ENCODE measurements at places on chromosomes 5 and 9.

DNA sequence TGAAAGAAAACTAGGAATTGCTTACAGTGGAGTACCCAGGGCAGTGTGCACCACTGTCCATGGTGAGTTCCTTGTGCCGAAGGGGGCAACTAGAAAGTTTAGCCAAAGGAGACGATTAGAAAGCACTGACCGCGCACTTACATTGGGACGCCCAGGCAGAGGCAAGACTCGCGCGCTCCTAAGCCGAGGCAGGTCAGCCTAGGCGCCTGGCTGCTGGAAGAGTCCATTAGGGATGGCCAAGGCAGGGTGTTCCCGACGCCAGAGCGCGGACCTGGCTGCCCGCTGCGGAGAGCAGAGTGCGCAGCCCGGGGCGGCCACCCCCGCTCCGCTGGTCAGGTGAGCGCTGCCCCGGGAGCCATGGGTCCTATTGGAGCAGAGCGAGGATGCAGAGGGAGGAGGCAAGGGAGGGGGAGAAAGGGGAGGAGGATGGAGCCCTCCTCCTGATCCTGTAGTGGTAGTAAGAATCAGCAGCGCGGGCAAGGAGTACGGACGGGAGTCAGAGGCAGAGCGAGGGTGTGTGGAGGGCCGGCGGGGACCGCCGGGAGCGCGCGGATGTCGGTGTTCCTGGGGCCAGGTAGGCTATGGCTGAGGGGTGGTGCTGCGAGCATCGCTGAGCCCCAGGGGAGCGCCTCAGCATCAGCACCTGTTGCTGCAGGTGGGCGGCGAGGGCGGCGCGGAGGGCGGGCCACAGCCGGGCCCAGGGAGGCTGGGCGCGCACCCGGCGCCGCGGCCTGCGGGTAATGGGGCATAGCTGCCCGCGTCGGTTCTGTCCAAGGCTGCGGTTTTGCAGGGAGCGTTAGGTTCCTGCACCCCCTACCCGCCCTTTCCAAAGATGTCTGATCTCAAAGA is at the start of gene ADGRV1:
Gene ADGRV1, plus strand, starts transcription at position 454 of the 849 bp plus-strand sequence. Its CDS starts 99 bp downstream, at position 553.
- DNase-seq = no peak

DNA sequence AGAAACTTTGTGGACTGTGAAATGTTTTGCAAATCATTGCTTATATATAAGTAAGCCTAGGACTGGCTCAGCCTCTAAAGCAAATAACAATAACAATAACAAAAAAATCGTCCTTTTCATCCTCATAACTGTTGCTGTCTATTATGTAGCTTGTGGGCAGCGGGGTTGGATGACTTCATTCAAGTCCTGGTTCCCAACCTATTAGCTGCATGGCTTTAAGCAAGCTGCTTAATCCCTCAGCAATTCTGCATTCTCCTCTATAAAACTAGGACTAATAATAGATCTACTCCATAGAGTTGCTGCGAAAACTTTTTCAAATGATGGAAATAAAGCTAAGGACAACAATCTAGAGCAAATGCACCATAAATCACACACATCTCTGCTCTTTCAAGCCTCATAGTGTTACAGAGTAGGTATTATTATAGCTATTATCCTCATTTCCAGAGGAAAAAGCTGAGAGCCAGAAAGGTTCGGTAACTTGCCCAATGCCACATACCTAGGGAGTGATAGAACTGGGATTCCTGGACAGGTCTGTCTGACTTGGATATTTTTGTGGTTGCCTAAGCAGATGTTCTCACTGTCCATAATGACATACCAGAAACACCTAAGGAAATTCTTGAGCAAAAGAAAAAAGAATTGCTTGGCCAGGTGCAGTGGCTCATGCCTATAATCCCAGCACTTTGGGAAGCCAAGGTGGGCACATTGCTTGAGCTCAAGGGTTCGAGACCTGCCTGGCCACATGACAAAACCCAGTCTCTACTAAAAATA is 98.8 kb upstream of the ADRA1B start:
- DNase-seq = no peak

GRCh38 chr5:147481874-147482705 is 27.8 kb downstream of the DPYSL3 start:
- DNase-seq = no peak

- no peak for DNase-seq
Observed at GRCh38 chr9:120931231-120932085, 4.9 kb upstream of the TRAF1 start.

DNA sequence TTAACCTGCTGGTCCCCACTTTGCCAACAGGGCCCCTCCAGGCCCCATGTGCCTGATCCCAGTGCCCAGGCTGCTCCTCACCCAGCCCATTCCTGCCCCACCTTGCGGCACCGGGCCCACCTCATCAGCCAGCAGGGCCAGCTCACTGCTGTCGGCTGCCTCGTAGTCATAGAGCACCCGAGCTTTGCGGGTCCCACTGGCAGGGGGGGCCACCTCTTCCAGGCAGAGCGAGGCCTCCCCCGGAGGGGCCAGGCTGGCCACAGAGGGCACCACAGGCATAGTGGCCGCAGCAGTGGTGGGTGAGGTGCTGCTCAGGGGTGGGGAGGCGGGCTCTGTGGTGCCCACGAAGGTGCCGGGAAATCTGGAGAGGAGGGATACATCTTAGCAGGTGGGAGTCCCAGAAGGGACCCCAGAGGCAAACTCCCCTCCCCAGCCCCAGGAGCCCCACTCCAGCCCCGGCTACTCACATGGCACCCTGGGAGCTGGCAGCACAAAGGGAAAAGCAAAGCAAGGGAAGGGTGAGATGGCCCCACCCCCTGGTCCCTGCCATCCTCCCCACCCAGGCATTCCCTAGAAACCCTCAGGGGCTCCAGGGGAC is 19.0 kb downstream of the SH3GLB2 start:
- DNase-seq = no peak

- no peak for DNase-seq
Observed at GRCh38 chr5:139690803-139691629, 42.9 kb downstream of the CXXC5 start.

DNA sequence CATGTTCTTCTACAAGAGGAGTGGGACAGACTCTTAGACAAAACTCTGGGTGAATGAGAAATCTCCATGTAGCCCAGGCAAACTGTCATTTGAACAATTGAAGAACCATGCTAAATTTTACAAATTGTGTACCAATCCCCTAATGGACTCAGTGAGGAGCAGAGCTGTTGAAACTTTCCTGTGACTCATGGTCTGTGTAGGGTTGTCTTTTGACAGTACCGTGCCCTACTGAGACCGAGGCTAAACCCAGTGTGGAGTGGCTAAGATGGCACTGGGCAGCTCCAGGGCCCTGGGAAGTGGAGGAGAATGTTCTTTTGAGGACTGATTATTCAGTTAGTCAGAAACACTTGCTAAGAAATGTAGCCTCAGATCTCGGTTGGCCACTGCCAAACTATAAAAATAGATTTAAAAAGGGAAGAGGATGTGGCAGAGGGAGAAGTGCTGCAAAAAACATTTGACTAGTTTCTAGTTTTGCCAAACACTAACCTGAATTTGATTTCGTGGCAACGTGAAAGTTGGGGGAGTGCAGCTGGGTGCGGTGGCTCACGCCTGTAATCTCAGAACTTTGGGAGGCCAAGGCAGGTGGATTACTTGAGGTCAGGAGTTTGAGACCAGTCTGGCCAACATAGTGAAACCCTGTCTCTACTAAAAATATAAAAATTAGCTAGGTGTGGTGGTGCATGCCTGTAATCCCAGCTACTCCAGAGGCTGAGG is 24.7 kb downstream of the POU4F3 start:
- DNase-seq = no peak

- DNase-seq = no peak
Observed at GRCh38 chr5:41834506-41834905, 35.7 kb downstream of the OXCT1 start.

DNA sequence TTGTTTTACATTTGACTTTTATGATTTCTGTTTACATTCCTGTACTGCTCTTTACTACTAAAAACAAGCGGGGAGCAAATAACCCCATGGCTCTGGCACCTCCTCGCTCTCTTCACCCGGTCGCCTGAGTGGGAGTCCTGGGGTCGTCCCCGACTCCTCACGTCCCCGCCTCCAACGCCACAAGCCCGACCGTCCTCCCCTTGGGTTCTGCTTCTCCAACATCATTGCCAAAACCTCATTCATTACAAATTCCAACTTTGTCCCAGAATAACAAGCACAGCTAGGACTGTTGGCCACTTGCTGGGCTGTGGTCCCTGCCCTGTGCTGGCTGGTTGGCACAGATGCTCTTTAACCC is 35.1 kb downstream of the MRPL36 start:
- no peak for DNase-seq

- DNase-seq = no peak
Observed at GRCh38 chr9:80326105-80326504, 754.3 kb downstream of the TLE4 start.

DNA sequence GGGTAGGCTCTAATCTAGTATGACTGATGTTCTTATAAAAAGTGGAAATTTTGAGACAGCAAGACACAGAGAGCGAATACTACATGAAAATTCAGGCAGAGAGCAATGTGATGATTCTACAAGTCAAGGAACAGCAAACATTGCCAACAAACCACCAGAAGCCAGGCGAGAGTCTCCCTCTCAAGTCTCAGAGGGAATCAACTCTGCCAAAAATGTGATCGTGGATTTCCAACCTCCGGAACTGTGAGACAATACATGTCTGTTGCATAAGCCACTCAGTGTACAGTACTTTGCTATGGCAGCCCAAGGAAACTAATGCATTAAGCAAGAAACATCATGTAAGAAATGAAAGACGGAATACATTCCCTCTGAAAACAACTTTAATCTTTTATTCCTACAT is 52.1 kb upstream of the CCNG1 start:
- DNase-seq = no peak

- DNase-seq = no peak
Observed at GRCh38 chr5:179176571-179177230, 116.5 kb downstream of the ZNF354C start.

GRCh38 chr5:123549256-123549904 is 37.4 kb downstream of the CSNK1G3 start:
- DNase-seq = peak; percentile 76

DNA sequence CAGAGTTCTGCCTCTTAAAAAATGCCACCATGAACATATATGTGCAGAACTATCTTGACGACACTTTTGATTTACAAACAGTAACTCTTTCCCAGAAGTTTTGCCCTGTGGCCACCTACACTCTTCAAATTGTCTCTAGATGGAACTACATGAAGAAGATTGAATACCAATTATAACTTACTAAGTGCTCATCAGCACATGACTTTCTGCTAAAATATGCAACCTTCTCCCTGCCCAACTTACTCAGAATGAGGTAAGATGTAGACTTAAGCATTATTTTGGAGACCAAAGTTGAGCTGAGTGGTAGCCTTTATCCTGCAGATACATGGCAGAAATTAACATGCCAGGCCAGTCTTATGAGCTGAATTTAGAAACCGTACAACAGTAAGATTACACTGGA is 105.4 kb downstream of the SEMA5A start:
- no peak for DNase-seq

DNA sequence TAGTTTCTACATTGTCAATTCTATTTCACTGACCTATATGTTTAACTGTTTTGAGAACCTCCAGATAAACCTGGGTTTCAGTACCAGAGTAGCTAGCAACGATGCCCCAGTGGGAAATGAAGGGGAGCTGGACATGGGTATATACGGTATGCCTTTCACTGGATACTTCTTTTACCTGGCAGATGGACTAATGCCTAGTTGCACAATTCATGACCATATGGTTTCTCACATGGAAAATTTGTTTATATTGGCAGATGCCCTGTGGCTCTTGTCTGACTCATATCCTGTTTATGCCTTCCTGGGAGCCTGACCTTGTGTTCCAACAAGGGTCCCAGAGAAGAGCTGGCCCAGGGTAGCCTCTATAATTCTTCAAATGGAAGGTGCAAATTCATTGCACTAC is 144.1 kb downstream of the MAT2B start:
- DNase-seq = no peak

- DNase-seq = no peak
Observed at GRCh38 chr9:91896513-91897121, 53.4 kb downstream of the ROR2 start.

DNA sequence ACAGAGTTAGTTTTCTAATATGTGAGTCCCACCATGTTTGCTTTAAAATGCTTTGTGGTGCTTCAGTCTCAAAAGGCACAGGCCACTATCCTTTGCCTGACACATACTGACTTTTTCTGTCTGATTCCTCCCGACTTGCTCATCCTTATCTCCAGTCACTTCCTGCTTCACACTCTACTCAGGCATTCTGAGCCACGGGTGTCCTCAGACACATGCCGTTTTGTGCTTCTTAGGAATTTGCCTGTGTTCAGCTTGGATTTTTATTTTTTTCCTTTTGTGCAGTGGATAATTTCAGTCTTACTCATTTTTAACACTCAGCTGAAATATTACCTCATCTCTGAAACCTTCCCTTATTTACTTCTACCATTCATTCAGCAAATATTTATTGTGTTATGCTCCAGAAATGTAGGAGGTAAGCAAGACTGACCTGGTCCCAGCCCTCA is 54.1 kb downstream of the MAN2A1 start:
- no peak for DNase-seq

DNA sequence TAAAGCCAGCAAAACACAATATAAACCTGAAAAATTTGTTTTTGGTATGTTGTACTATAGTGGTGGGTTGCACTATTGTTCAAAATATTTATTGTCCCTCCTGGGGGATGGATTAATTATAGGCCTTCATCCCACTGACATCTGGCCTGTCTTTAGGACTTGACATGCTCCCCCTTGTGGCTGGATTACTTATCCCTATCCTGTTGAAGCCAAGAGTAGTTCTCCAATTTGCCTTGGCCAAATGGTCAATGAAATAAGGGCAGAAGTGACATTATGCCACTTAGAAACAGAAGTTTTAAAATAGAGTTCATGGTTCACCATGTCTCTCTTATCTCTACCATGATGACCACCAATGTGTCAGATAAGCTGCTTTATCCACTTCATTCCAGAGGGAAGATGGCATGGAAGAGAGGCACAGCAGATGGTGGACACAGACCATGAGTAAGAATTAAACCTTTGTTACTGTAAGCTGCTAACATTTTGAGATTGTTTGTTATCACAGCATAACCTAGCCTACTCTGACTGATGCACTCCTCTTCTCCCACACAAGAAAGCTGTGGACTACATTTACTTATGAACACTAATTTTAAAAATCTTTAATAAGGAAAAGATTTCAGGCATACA is 29.2 kb upstream of the ARHGEF28 start:
- no peak for DNase-seq

- DNase-seq = no peak
Observed at GRCh38 chr5:115555084-115555633, 10.6 kb upstream of the FEM1C start.

DNA sequence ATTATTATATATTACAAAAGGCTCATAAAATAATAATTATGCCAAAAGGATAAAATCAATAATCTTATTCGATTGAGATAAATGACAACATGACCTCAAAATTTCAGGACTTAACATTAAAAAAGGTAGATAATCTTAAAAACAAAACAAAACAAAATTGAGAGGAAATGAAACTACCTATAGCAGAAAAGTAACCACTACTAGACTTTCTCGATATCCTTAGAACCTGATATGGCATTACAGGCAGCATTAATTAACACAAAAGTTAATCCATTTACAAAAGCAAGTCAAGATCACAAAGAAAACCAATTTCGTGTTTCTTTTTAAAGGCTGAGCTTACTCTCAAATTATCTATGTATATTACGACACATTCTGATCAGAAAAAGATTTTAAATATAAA is 29.9 kb downstream of the TMEM161B start:
- DNase-seq = no peak
